ENCODE measurements at places on chromosomes 12 and 14.

- DNase-seq = no peak
Observed at GRCh38 chr12:102638777-102639176, 158.4 kb upstream of the IGF1 start.

GRCh38 chr12:95690861-95691635 is 99.5 kb downstream of the NTN4 start:
- no peak for DNase-seq

- DNase-seq = no peak
Observed at GRCh38 chr14:56185992-56186391, 67.8 kb downstream of the PELI2 start.

- DNase-seq = peak; percentile 62
Observed at GRCh38 chr12:110531741-110532333, 29.7 kb downstream of the RAD9B start.

GRCh38 chr12:63918800-63919300 is 74.3 kb downstream of the SRGAP1 start:
- peak; percentile 13 for DNase-seq

DNA sequence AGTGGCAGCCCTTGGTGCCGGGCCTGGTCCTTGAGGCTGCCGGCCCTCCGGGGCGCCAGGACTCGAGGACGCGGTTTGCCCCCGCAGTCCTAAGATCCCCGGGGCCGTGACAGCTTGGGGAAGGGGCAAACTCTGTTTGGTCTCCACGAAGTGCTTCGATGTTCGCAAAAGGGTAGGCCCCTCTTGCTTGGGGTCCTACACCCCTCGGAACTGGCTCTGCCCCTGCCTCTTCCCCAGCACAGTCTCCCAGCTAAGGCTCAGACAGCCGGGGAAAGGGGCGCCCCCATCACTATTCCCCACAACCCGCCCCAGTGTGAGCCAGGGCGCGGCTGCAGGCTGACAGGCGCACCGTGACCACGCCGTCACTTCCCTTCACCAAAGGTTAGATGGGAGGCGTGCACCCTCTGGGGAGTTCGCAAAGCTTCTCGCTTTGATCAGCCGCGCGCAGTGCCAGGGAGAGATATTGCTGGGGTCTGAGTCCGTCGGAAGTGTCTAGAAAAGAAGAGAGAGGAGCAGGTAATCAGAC is 7.2 kb upstream of the OTX2 start:
- no peak for DNase-seq

GRCh38 chr14:67358924-67359774 is 455 bp downstream of the ATP6V1D start:
- DNase-seq = peak; percentile 66

- peak; percentile 40 for DNase-seq
Observed at GRCh38 chr14:100108840-100109593, 43.8 kb downstream of the EVL start.

DNA sequence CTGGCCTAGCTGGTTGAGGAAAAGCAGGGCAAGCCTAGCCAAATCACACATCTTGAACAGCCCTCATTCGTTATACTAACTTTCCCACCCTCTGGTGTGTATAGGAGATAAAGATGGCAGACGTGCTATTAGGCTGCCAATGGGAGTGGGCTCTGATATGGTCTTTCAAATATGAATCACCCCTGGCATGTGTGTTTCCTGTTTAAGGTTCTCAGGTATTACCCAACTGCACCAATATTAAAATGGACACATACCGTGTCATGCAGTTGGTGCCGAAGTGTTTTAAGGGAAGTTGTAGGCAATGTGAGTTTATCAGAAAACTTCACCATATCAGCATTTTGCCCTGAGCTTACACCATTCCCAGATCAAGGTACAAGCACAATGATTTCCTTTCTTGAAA is 33.4 kb downstream of the CHST11 start:
- DNase-seq = no peak

DNA sequence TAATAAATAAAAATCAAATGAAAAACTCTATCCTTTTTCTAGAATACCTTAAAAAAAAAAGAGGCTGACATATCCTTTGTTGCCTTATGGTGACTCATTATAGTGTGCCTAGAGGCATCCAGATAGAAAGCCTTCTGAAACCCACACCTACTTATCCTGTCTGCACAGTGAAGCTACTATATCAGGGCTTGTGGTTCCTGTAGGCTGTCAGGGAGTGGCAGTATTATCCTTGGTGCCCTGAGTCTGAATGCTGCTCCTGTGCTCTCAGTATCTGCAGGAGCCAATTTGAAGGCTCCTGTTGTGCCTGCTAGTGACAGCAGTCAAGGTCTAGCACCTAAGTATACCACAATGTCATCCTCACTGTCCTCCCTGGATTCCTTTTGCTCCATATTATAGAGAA is 168.4 kb upstream of the AVPR1A start:
- DNase-seq = no peak

- DNase-seq = no peak
Observed at GRCh38 chr14:100524933-100525243, 62.3 kb downstream of the BEGAIN start.

DNA sequence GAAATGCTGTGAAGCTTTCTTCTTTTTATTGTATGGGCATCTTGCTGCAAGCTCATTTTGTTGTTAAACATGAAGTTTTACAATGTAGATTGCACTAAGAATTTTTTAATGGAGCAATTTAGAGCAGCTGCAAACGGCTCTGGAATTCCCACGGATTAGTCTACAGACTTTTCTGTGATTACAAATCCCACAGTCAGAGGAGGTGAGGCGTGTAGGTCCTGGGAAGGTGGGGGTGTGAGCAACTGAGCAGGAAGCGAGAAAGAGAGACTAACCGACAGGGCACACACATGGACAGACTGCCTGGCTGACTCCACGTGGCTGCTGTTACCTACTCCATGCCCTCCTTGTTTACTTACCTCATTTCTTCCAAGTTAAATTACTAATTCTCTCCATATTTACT is 348.5 kb downstream of the NPAS3 start:
- no peak for DNase-seq

DNA sequence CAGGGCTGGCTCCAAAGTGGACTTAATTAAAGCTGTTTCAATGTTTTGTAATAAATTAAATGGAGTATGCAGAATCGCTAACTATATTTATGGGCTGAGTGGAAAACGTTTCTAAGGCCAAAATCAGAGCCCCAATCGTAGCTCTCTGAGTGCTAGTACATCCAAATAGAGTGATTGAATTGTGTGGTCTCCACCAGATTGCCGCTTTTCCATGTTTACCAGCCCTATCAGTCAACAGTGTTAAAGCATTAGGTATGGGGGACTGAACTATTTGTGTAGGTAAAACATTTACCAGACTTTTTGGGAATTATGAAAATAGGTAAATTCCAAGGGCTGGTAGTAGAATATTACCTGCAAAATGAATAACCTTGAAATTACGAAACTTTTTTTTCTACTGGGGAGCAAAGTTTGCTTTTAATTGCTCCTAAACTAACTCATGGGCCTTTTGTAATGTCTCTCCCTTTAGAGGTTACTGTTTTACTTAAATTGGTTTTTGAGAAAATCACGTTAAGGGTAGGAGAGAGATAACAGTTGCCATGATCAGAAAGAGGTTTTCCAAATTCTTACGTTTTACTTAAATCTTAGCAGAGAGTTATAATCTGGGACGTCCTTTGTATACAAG is 28.0 kb upstream of the METAP2 start:
- DNase-seq = no peak

- DNase-seq = no peak
Observed at GRCh38 chr12:128026696-128027574, 240.0 kb upstream of the TMEM132C start.

GRCh38 chr12:108764540-108765288 is 33.4 kb upstream of the CORO1C start:
- no peak for DNase-seq

- DNase-seq = no peak
Observed at GRCh38 chr14:65731933-65732506, 319.5 kb downstream of the FUT8 start.

DNA sequence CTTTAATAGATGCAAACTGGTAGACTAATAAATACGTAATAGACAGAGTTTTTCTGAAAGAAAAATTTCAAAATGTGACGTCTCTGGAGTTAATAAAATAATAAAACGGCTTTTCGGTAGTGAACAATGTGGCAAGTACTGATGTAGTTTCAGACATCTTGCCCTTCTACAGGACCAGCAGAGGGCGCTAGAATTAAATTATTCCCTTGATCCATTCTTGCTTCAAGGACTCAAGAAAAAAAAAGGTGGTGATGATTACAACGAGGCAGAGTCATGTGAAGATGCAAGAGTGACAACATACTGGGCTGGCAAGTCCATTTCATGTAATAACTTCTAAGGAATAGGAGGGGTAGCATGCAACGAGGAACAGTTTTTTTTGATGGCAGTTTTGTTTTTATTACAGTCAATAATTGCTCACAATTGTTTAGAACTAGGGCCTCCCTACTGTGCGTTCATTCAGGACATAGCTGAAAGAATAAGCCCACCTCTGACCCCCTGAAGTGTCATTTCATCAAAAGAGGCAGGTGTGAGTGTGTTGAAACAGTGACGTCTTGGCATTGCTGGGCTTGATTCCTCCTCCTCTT is 101.0 kb upstream of the GZMB start:
- peak; percentile 67 for DNase-seq

GRCh38 chr14:101200650-101201516 is 297.4 kb upstream of the RTL1 start:
- no peak for DNase-seq

- no peak for DNase-seq
Observed at GRCh38 chr14:89401761-89402160, 15.3 kb downstream of the FOXN3 start.

- DNase-seq = no peak
Observed at GRCh38 chr14:70033116-70033515, 153.9 kb downstream of the SMOC1 start.

- peak; percentile 90 for DNase-seq
Observed at GRCh38 chr14:102279688-102280348, 25.1 kb downstream of the MOK start.

DNA sequence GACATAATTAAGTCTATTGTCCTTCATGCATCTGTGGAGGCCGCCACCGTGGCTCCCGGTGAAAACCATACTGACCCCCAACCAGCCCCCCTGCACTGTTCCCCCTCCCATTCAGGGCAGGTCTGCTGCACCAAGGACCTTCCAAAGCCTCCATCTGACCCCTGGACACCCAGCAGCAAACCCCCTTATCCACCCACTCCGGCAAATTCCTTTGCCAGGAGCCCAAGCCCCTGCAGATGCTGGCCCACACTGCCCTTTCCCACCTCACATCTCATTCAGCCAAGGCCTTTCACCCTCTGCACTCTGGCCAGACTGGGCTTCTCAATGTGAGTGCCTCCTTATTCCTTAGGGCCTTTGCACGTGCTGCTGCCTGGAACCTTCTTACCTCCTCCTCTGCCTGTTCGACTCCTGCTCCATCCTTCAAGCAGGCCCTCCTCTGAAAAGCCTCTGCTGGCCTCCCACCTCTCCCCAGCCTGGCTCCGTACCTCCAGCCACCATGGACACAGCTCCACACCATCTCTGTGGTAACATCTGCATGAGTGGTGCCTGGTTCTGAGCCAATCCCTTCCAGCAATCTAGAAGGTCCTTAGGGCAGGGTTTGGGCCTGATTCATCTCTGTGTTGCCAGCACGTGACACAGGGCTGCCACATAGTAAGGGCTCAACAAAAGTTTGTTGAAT is 230.7 kb downstream of the BCL11B start:
- DNase-seq = no peak

GRCh38 chr12:67112586-67112985 is 156.6 kb upstream of the CAND1 start:
- DNase-seq = no peak

DNA sequence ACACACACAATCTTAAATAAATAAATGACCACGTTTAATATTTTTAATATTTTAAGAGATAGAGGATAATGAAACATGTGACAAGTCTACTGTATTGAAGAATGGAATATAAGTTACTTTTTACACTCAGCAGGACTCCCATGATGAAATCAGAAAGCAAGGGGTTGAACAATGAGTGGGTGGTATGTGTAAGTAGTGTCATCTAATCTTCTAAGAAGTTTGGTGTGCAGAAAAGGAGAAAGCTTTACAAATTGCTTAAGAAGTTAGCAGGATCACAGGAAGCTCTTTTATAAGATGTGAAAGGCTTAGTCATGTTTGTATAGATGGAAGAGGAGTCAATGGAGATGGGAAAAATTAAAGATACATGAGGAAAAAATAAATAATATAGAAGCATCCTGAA is 47.8 kb downstream of the SLC15A5 start:
- DNase-seq = no peak

DNA sequence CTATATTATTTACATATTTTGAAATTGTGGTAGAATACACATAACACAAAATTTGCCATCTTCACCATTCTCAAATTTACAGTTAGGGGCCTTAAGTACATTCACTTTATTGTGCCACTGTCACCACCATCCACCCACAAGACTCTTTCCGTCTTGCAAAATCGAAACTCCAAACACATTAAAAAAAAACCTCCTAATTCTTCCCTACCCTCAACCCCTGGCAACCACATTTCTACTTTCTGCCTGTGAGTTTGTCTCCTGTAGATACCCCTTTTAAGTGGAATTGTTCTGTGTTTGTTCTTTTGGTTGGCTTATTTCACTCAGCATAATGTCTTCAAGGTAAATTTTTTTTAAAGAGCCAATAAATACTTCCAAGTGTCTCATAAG is 31.6 kb upstream of the AMIGO2 start:
- no peak for DNase-seq

GRCh38 chr14:92665661-92666110 is 82.7 kb downstream of the LGMN start:
- DNase-seq = no peak

GRCh38 chr12:65895759-65896656 is 71.7 kb downstream of the HMGA2 start:
- no peak for DNase-seq

GRCh38 chr12:76449016-76449415 is 100.8 kb upstream of the BBS10 start:
- no peak for DNase-seq

DNA sequence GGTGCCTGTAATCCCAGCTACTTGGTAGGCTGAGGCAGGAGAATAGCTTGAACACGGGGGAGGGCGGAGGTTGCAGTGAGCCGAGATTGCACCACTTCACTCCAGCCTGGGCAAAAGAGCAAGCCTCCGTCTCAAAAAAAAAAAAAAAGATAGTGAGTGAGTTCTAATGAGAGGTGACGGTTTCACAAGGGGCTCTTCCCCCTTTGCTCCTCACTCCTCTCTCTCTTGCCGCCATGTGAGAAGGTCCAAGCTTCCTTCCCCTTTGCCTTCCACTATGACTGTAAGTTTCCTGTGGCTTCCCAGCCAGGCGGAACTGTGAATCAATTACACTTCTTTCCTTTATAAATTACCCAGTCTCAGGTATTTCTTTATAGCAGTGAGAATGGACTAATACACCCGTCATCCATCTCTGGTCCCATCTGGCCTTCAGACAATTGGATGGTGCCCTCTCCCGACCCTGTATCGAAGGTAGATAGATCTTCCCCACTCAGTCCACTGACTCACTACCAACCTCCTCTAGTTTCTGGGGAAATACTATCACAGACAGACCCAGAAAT is 27.0 kb upstream of the RCOR1 start:
- DNase-seq = no peak

- no peak for DNase-seq
Observed at GRCh38 chr12:109010259-109010658, 10.6 kb downstream of the SVOP start.

- DNase-seq = peak; percentile 31
Observed at GRCh38 chr14:99270458-99271220, 1.4 kb downstream of the BCL11B start.

All from GM03348 (cell line).